Fibroblast of skin of right quadriceps (primary cell): ENCODE measurements at places on chromosomes 7 and 10.

DNA sequence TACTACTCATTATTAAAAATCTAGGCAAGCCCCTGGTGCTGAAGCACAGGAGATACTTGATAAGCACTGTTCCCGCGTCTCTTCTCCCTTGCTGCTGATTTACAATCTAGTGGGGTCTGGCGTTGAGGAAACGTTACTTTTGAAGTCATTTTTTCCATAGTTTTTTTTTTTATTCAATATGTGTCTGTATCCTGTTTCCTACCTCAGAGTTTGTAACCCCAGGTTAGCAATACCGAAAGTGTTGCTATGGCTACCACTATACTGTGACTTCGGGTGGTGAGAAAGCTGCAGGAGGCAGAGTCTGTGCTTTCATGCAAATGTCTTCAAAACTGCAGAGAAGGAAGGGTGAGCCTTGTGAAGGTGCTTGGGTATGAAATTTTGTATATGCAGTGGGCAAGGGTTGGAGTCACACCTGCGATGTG, 458.8 kb upstream of the GHITM start:
- no peak for DNase-seq

DNA sequence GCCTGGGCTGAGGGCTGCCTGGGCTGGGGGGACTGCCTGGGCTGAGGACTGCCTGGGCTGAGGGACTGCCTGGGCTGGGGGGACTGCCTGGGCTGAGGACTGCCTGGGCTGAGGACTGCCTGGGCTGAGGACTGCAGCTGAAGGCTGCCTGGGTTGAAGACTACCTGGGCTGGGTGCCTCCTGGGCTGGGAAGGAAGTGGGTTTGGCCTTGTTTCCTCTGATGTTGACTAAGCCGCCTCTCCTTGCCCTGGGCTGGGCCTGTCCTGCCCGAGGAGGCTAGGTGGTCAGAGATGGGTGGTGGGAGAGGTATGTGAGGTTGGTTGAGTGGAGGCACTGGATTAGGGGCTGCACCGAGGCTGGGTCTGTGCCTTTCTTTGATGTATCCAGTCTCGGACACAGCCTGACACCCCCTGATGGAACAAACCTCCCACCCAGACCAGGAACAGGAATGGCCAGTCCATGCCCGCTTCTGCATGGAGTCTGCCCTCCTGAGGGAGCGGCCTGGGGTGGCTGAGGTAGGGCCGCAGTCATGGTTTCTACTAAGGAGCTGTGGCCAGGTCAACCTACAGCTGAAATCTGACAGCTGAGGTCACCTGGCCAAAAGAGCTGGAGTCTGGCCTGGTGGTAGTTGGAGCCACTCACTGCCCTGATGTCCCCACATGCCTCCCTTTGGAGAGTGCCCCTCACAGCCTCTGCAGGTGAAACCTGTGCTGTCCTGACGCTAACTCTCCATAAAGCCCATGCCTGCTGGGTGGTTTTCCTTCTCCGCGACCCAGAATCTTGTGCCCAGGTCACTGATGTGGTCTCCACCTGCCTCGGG, 22.3 kb downstream of the SCART1 start:
- DNase-seq, result no peak

DNA sequence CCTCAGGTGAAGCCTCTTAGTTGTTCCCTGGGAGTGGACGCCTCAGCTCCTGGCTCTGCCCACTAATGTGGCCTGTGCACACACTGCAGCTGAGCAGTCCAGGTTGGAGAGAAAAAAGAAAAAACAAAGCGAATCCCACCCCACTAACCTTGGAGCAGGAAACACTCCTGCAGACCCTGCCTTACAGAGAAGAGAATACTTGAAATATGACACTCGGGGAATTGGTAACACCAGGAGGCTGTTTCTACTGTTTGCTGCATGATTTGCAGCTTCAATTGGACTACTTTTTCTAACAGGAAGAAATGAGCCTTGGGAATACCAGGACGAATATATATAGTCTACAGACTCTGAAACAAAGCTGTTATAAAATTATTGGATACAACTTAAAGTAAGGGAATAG, 22.2 kb downstream of the CDHR3 start:
- DNase-seq, result no peak

- peak; percentile 62 for DNase-seq
Measured at GRCh38 chr10:106078895-106079576, 1085.5 kb downstream of the SORCS1 start.

- DNase-seq, result no peak
Measured at GRCh38 chr10:776772-777171, 87.3 kb upstream of the DIP2C start.

DNA sequence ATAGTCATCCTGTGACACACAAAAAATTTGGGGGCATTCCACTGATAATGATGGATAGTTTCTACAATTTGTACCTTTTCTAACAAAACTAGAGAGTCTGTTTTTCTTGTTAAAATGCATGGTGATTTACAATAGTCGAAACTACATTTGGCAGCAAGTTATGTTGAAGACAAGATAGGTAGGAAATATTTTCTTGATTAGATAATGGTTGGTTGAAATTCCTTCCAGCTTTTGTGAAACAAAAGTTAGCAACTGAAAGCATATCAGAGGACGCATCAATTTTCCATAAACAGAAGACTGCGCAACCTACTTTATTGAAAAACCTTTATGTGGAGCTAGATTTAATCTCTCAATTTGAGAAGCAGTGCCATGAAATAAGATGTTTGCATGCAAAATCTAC, 155.8 kb upstream of the GLI3 start:
- DNase-seq, result no peak

DNA sequence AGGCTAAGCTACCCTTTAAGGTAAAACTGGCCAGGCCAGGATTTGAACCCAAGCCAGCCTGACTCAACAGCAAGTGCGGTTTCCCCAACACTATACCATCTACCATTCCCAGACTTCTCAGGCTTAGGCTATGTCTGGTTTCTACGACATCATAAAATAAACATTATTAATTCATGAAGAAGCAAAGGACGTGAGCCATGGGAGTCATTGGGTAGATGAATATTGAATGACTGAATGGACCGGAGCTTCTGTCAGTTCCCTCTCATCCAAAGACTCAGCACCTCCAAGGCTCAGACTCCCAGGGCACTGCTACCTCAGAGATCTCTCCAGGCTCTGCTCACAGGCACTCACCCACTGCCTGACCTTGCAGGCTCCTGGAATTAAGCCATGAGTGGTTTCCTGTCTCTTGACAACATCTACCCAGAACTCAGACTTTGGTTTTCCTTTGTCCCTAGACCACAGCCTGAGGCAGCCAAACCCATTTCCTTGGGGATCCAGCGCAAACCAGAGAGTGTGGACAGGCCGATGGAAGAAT, 64.6 kb upstream of the STEAP1B start:
- peak; percentile 90 for DNase-seq

GRCh38 chr10:116105264-116105663, 167.7 kb downstream of the GFRA1 start:
- DNase-seq, result no peak

- no peak for DNase-seq
Measured at GRCh38 chr10:126969310-126969709, 64.1 kb downstream of the DOCK1 start.

GRCh38 chr10:24174014-24174413, 34.9 kb upstream of the KIAA1217 start:
- no peak for DNase-seq

GRCh38 chr7:72793791-72794190, 34.2 kb downstream of the TYW1B start:
- no peak for DNase-seq

DNA sequence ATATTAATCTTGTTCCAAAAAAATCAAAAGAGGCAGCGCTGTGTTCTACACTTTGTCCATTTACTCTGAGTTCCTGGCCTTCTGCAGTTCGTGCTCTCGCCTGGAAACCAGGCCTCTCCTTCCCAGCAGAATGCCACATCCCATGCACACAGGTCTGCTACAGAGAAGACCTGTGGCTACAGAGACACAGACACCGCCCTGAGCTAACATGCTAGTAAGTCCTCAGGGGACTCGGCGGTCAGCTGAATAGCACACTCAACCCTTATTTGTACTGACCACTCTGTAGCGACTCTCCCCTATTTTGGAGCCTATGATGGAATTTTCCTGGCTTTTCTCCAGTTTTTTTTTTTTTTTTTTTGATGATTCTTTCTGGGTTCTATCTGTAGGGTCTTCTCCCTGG, 12.8 kb downstream of the CREB3L2 start:
- DNase-seq, result no peak

DNA sequence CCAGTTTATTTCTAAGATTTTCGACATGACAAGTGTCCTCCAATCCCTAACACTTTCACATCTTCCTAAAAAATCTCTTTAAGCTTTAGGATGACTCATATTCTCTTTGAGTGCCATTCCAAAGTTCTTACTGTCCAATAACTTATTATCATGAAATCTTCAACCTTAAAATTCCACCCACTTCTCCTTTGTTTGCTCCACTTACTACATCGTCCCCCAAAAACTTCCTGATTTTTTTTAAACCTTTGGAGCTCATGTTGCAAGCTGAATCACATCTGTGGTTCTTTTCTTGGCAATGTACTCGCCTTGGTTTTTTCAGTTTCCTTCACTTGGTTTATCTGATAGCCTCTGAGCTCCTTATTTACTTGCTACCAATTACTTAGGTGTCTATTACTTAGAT, 39.2 kb upstream of the JCAD start:
- peak; percentile 97 for DNase-seq

- no peak for DNase-seq
Measured at GRCh38 chr7:133040178-133040577, 41.7 kb downstream of the CHCHD3 start.
